ENCODE measurements at places on chromosomes 6 and 20. TPM values are rescaled to one million over a fixed set of nuclear protein-coding genes. Genes with fewer than 3 reads are reported as not detected.

DYNLRB1 gene
- total RNA-seq, result 126 TPM

SLC22A2 gene
- 0.38 TPM for total RNA-seq

PPIL1 gene
- total RNA-seq, result 19.0 TPM

MYCT1 gene
- total RNA-seq, result 0.16 TPM

PTPRK gene
- total RNA-seq, result 62.5 TPM

HLA-DOA gene
- total RNA-seq, result under 0.01 TPM

MUC22 gene
- not detected for total RNA-seq

HCRTR2 gene
- total RNA-seq, result not detected

SNAI1 gene
- total RNA-seq, result 4.2 TPM

CDH26 gene
- not detected for total RNA-seq

TSPO2 gene
- total RNA-seq, result 0.51 TPM

AVP gene
- not detected for total RNA-seq

CGA gene
- total RNA-seq, result not detected
